ENCODE measurements at places on chromosomes 7 and 10. TPM values are rescaled to one million over a fixed set of nuclear protein-coding genes. Genes with fewer than 3 reads are reported as not detected.

GSTO2 gene
- total RNA-seq: not detected

ZNF365 gene
- 1.3 TPM for total RNA-seq

SORCS1 gene
- total RNA-seq: 9.4 TPM

UPK3BL2 gene
- total RNA-seq: 24.1 TPM

MYOZ1 gene
- total RNA-seq: 1.7 TPM

FAM25A gene
- not detected for total RNA-seq

EPO gene
- total RNA-seq: not detected

GARIN1A gene
- total RNA-seq: not detected

RSPH10B2 gene
- not detected for total RNA-seq

FXYD4 gene
- total RNA-seq: not detected

PTPN12 gene
- 73.6 TPM for total RNA-seq

CTAGE6 gene
- total RNA-seq: not detected

All from uterus (tissue), 4 donors.